ENCODE measurements at places on chromosomes 6 and 20. TPM values are rescaled to one million over a fixed set of nuclear protein-coding genes. Genes with fewer than 3 reads are reported as not detected.

Gene EFCAB8
- 1.1 TPM for total RNA-seq

Gene RIPOR3
- 8.0 TPM for total RNA-seq

GRCh38 chr6:155828989-155829388, 373.4 kb upstream of the NOX3 start:
- no peak for DNase-seq

- no peak for DNase-seq
These were observed 60.6 kb upstream of the MRPS10 start for GRCh38 chr6:42278131-42278853.

Measured in aorta (tissue), 5 donors.